ENCODE measurements at places on chromosomes 4 and X.

DNA sequence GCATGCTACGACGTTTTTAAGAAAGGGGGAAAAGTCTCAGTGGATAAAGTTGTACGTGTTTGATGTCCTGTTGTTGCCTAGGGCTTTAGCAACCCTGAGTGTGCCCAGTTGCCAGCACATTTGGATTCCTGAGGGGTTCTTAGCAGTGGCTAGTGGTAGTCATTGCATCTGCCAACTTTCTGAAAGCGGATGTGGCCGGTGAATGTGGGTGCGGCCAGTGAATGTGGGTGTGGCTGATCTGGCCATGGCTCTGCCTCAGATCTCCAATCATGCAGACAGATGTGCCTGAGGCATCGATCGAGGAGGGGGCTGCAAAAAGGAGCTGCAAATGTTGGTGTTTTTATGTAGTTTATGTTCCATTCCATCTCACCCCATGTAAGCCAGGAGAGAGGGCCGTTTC lies 41.5 kb upstream of the FAT1 start:
- DNase-seq = no peak

DNA sequence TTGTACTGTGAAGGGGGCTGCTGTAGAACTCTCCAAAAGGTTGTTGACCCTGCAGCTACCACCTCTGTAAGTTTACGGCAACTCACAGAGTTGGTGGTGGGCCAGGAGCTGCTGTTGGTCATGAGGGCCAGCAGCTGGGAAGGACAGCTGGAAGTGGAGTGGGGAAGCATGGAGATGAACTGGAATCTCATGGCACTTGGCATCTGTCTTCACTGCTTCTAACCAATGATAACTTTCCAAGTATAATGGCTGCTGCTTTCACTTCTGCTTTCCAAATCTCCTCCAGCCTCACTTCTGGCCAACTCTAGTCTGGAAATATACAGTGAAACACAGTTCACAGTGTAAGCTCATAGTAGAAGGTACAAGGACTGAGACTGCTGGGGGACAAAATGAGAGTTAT lies 126.5 kb upstream of the INTU start:
- DNase-seq = no peak

DNA sequence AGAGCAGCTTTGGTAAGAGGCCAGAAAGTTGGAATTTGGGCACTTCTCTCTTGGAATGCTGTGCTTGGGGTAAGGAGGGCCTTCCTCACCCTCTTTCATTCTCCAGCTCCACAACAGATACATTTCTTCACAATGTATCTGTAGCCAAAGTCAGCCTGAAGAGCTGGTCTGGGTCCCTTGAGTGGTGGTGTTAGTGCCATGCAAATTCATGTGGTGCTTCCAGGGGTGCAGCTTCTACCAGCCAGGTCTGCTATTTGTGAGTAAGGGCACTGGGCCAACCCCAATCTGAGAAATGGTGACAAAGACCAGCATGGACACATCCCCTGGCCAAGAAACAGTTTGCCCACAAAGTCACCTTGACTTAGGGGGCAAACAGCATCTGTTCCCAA lies 17.8 kb downstream of the AMER1 start:
- no peak for DNase-seq

DNA sequence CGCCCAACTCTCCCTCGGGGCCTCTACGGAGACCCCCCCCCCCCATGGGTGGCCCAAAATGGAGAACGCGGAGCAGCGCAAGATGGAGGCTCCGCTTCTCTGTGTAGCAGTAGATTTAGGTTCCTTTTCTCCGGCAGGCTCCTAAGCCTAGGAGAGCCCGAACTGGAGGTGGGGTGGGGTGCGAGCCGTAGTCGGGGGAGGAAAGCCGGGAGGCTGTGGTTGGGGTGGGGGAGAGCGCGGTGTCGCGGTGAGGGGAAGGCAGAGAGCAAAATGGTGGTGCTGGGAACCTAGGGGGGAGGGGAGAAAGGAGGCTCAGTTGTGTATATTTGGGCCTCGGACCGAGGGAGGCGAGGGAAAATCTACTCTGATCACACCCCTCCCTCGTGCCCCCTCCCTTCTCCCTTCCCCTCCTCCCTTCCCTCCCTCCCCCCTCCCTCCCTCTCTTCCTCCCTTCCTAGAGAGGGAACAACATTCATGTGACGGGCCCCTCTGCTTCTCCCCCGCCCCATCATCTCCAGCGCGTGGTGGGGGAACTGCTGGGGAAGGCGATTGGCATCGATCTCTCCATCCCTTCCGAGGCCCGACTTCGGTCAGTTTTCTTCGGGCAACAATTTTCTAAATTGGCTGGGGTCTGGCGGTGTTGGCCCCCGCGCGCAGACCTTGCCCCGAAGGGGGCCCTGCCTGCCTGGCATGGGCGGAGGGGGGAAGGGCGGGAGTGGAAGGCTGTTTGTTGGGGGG lies at the start of gene STAG2:
TSS of gene STAG2 (plus strand) at position 439 of the 738 bp plus-strand sequence. CDS start 60,922 bp downstream, outside the sequence.
- peak; percentile 45 for DNase-seq

DNA sequence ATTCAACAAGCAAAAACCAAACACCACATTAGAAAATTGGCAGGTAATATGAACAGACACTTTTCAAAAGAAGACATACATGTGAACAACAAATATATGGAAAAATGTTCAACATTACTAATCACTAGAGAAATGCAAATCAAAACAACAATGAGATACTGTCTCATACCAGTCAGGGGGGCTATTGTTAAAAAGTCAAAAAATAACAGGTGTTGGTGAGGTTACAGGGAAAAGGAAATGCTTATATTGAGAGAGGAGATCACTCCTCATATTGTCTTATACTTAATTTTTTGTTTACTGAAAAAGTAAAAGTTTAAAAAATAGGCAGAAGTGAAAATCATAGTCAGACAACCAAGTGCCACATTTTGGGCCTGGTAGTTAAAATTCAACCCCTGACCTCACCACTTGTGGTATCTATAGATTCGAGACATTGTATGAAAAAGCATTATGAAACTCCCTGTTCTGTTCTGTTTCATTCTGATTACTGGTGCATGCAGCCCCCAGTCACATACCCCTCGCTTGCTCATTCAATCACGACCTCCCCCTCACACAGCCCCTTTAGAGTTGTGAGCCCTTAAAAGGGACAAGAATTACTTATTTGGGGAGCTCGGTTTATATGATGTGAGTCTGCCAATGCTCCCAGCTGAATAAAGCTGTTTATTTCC lies 153.7 kb upstream of the FGF16 start:
- no peak for DNase-seq

GRCh38 chr4:183163135-183163534 lies 64.1 kb downstream of the WWC2 start:
- DNase-seq = no peak

GRCh38 chrX:46630141-46630540 lies 56.6 kb downstream of the CHST7 start:
- DNase-seq = no peak

- no peak for DNase-seq
Observed at GRCh38 chrX:16300831-16301230, 133.6 kb downstream of the MAGEB17 start.

DNA sequence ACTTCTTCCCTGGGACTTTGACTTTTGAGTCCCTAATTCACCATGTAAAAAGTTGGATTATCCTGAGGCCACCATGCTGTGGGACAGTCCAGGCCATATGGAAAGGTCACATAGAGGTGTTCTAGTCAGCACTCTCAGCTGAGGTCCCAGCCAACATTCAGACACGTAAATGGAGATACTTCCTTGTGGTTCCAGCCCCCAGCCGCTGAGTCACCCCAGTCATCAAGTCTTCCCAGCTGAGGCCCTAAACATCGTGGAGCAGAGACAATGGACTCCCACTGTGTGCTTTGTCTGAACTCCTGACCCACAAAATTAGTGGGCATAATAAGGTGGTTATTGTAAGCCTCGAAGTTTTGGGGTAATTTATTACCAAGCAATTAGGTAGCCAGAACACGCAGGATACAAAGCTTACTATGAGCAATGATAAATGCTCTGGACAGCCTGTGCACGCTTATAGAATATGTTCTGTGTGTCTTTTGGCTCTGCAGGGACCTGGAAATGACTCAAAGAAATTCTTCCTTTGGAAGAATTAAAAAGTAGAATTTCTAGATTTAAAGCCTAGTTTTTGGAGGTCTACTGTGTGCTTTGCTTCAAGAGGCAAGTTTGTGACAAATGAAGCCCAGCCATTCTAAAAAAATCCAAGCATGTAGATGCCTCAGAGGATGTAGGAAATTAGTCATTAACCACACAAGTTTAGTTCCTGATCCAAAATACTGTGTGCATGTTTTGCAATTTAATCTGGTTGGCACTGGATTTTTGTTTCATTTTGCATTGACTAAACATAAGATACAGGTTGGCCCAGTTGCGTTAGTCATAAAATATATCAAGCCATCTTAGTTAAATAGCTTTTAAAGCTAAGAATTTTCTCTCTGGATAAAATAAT lies 33.2 kb upstream of the SLC9A7 start:
- no peak for DNase-seq

- no peak for DNase-seq
Observed at GRCh38 chr4:144336633-144337032, 196.1 kb upstream of the GYPA start.

GRCh38 chrX:114272096-114272686 lies 311.7 kb upstream of the HTR2C start:
- no peak for DNase-seq

DNA sequence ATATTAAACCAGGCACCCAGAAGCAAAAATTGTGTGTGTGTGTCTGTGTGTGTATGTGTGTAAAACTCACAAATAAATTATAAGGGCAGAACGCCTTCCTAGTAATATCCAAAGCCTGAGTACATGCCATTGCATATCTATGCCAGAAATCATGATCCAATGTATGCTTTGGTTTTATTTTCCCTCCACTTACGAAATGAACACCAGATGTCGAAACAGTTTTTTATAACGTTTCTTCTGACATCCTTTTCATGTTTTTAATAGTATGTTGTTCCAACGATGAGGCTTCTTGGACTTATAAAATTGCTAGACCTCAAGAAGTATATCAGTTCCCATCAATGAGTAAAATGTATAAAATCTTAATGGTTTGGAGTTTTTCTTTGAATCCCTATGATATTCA lies 55.4 kb downstream of the KCNIP4 start:
- no peak for DNase-seq

- no peak for DNase-seq
Observed at GRCh38 chr4:26802790-26803189, 57.9 kb upstream of the STIM2 start.

GRCh38 chr4:95638920-95639501 lies 90.2 kb upstream of the UNC5C start:
- no peak for DNase-seq

DNA sequence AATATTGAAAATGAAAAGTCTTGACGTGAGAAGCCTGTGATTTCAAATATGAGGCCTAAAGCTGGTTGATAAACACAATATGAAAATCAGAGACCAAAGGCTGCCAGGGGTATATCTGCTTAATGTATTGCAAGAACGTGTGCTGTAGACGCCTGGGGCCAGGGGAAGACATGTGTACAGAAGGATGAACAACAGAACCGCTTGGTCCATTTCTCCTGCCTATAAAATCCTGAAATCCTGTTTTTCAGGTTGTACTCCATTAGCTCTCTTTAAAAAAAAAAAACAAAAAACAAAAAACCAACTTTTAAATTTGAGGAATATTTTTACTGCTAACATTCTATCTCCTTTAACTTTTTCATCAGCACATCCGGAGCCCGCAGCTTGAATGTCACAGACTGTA lies 109.2 kb downstream of the STOX2 start:
- no peak for DNase-seq

- no peak for DNase-seq
Observed at GRCh38 chr4:85790582-85790981, 315.6 kb downstream of the ARHGAP24 start.

- DNase-seq = no peak
Observed at GRCh38 chr4:185023471-185023870, 5.2 kb downstream of the HELT start.

DNA sequence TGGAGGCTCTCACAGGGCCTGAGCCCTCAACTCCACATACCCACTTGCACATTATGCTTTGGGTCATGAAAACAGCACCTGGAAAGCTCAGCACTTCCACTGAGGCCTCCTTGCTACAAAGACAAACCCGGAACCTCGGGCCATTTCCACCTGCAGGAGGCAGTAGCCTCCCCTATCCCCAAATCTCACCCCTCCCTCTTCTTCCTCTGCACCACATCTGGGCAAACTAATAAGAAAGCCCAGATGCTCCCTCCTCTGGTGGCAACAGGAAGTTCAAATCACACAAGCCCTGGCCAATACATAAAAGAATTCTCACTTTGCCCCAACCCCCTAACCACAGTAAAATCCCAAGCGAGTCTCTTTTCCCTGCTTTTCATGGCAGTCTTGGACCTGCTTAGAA lies 136.4 kb downstream of the MAPK10 start:
- DNase-seq = no peak

- no peak for DNase-seq
Observed at GRCh38 chrX:79110731-79111130, 33.8 kb upstream of the GPR174 start.

DNA sequence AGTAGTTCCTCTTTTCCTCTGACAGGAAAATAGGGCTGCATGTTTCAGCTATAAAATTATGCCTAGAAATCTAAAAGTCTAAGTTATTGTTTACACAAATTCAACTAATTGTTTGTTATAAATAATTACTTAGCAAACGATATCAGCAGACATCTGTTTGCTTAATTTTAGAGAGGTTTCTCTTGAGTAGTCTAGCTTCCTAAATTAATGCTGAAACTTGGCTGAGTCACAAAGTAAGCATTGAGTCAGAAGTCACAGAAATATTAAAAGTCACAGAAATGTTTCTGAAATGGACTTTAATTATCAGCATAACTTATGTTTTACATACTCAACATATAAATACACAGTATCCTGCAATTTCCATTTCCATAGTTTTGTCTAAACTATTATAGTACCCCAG lies 1044.0 kb downstream of the CCSER1 start:
- no peak for DNase-seq

GRCh38 chr4:138344054-138344453 lies 101.9 kb upstream of the SLC7A11 start:
- no peak for DNase-seq

GRCh38 chr4:87117051-87117731 lies 103.2 kb downstream of the KLHL8 start:
- DNase-seq = no peak

- no peak for DNase-seq
Observed at GRCh38 chr4:1615786-1616556, 68.1 kb downstream of the FAM53A start.

- no peak for DNase-seq
Observed at GRCh38 chrX:3664921-3665320, 48.5 kb downstream of the PRKX start.

- no peak for DNase-seq
Observed at GRCh38 chr4:91916219-91916618, 387.5 kb upstream of the GRID2 start.

DNA sequence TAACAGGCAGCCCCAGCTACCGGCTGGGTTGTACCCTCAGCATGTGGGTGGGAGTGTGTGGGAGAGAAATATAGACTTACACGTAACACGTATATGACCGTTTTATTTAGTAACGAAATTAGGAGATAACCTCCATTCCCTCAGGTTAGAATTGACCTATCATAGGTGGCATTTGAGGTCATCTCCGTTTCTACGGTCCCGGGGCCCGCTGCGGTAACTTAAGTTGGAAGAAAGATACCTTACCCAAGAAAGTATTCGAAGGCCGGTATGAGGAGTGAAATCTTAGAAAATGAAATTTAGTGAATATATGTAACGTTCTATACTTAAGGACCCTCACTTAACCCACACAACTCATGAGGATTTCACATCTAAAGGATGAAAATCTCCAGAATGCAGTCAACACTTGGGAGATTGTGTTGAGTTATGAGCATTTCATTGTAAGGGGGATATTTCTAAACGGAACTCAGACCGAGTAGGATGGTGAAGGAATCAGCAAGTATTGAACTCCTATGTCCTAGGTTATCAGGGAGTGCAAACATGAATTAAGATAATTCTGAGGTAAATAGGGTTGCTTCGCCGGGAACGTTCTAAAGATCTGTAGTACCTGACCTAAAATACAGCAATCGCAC lies 891 bp downstream of the CISD2 start:
- DNase-seq = no peak

- DNase-seq = no peak
Observed at GRCh38 chr4:33369446-33369845, 2649.3 kb downstream of the PCDH7 start.

All from naive B cell (primary cell).